ENCODE measurements at places on chromosomes 11 and 22.

- DNase-seq, result no peak
Observed at GRCh38 chr22:45502215-45503049, at the start of gene FBLN1. Gene FBLN1 (plus strand): TSS chr22:45502883. CDS start chr22:45502986, 103 bp downstream.

- no peak for DNase-seq
Observed at GRCh38 chr11:31160504-31161422, 208.8 kb downstream of the DCDC1 start.

DNA sequence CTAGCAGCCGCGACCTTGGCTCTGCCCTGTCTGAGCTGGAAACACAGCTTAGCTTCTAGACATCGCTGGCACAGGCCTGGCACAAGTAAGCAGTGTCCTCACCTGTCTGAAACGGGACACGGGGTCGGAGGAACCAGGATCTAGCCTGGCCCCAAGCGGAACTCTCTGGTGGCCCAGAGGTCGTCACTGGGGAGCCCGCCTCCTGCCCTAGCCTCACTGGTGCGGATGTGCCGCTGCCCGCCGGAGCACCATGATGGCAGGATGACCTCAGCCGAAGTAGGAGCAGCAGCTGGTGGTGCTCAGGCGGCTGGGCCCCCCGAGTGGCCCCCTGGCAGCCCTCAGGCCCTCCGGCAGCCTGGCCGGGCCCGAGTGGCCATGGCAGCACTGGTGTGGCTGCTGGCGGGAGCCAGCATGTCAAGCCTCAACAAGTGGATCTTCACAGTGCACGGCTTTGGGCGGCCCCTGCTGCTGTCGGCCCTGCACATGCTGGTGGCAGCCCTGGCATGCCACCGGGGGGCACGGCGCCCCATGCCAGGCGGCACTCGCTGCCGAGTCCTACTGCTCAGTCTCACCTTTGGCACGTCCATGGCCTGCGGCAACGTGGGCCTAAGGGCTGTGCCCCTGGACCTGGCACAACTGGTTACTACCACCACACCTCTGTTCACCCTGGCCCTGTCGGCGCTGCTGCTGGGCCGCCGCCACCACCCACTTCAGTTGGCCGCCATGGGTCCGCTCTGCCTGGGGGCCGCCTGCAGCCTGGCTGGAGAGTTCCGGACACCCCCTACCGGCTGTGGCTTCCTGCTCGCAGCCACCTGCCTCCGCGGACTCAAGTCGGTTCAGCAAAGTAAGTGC, 871 bp downstream of the SLC35E4 start:
- DNase-seq, result peak; percentile 7

- DNase-seq, result no peak
Observed at GRCh38 chr11:94424011-94424410, 22.8 kb upstream of the GPR83 start.

DNA sequence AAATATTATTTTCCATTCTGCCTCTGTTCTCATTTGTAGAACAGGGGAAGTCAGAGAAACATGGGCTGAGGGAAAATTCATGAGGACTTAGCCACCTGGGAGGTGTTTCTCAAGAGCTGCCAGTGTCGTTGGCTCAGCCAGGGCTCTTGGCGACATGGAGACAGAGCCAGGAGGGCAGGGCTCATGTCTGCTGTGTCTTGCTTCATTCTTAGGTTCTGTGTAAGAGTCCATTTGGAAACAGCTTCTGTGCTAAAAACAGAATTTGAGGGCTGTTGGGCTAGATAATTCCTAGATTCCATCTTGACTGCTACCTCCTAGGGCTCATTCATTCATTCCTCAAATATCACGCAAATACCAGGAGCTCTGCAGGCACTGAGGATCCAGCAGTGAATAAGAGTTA, 15.1 kb upstream of the MRGPRX2 start:
- DNase-seq, result no peak

DNA sequence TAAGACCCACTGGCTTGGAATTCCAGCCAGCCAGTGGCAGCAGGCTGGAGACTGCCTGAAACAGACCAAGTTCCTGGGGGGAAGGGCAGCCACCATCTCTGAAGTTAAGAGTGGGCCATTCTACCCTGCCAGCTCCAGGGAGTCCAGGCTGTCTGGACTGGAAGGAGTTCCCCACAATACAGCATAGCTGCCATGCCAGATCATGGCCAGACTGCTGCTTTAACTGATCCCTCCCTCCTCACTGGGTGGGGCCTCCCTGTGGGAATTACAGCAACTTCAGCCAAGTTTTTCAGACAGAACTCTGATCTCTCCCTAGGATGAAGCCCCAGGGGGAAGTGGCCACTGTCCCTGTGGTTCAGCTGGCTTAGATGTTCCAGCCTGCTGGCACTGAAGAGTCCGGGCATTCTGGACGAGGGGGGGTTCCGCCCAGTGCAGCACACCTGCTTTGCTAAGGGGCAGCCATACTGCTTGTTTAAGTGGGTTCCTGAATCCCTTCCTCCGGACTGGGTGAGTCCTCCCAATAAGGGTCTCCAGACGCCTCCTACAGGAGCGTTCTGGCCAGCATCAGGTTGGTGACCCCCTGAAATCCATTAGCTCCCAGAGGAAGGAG, 455.4 kb downstream of the DLG2 start:
- DNase-seq, result no peak

DNA sequence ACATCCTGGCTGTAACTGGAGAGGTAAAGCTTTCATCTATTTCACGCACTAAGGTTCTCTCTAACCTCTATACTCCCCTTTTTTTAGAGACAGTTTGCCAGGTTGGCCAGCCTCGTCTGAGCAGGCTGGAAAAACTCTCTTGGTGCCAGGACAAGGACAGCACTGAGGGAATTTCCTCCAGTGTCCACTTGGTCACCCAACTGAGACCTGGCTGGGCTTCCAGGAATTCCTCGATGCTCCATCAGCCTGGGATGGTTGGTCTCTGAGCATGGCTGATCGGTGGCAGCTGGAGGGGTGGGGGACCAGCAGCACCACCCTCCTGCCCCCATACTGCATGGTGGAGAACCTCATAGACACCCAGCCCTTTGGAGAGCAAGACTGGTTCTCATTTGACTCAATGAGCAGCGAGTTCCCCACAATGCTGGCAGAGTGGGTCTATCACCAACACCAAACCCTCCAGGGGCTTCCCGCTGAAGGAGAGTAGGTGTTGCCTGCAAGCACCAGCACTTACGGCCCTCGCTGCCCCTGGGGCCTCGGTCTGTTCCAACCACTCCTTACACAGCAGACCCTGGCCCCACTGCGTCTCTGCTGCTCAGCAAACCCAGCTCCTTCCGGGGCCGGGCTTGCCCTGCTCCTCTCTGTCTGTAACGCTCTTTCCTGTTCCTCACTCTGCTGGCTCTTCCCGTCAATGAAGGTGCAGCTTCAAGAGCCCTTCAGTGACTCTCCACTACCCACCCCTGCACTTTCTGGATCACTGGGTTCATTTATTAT, 122.2 kb downstream of the ST3GAL4 start:
- DNase-seq, result no peak

- DNase-seq, result no peak
Observed at GRCh38 chr11:133896028-133896427, 50.7 kb upstream of the SPATA19 start.

- DNase-seq, result no peak
Observed at GRCh38 chr22:19723232-19723982, at the start of gene GP1BB. Gene GP1BB (plus strand): TSS chr22:19723539. CDS start chr22:19723570, 31 bp downstream.

Data from T-helper 17 cell (primary cell).